ENCODE measurements at places on chromosomes 2 and 18.

- DNase-seq: no peak
Measured at GRCh38 chr2:3264010-3264744, 113.4 kb downstream of the EIPR1 start.

DNA sequence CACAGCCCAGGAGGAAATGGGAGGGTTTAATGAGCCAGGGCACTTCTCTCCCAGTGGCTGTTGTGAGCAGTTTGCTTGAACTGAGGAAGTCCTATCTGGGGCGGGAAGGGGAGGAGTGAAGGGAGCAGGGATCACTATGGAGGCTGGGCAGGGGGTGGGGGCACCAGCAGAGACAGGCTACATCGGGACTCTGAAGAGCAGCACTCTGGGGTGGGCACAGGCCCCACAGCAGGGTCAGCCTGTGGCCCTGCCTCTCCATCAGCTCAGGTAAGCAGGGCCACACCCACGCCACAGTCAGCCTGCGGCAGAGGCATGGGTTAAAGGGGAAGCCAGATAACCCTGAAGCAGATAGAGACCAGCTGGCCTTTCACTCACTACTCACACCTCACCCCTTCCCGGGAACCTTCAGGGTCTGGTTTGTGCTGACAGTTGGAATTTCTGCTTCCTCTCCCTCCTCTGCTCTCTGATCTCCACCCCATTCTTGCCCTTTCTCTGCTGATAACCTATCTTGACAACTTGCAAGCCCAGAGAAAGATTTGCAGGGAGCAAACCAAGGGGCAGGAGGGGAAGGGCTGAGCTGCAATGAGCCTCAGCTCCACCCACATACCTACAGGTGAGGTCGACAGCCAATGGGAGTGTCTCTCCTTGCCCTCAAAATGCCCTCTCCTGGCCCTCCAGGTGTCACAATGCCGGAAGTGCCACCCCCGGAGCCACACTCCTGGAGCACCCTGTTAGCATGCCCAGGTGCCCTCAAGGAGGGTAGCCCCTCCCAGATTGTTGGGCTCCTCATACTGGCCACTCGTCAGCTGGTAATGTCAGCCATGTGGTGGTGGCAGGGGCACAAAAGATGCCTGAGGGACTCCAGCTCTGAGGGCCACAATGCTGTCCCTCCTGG is 3.7 kb downstream of the SIGLEC15 start:
- no peak for DNase-seq

- DNase-seq: no peak
Measured at GRCh38 chr18:27685807-27686412, 491.0 kb downstream of the CDH2 start.

- DNase-seq: no peak
Measured at GRCh38 chr2:85503168-85503850, 35.7 kb upstream of the MAT2A start.

DNA sequence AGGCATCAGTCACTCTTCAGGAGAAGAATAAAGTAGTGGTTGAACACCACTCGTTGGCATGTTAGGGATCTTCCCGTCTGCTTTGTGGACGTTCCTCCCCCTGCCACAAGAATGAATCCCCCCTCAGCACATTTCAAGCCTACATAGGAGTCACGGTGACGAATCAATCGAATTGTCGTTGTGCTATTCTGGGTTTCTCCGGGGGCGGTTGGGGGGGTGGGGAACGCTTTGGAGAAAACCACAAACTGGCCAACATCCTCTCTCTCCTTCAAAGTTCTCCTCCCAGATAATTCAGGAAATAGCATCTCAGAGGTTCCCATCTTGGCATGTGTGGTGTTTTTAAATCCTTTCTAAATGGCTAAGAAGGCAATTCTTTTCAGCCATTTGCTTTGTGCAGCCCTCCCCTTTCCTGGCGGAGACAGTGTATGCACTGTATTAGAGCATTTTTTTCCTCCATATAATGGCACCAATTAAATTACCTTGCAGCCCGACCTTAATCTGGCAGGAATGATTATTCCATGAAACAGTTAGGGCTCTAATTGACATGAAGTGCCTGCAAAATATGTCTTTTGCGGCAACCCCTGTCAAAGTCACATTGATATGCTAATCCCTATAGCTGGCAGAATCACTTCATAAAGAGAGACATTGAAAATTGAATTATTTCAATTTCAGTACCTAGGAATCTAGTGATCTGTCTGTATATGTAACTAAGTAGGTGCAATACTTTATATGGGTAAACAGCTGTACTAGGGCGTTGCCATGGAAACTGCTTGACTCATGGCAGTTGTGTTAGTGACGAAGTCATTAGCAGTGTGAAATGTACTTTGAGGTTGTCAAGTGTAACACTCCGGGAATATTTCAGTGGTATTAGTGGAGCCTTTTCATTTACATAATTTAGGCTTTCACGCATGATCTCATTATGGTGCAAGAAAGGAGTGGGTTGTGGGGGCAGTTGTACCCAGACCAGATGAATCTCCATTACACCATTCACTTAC is 323.4 kb upstream of the SLC14A2 start:
- no peak for DNase-seq

- no peak for DNase-seq
Measured at GRCh38 chr18:48039769-48040215, 109.3 kb upstream of the SMAD2 start.

All from GM13977 (cell line).